Activated naive CD4-positive, alpha-beta T cell (primary cell): ENCODE measurements at places on chromosomes 7 and 10.

DNA sequence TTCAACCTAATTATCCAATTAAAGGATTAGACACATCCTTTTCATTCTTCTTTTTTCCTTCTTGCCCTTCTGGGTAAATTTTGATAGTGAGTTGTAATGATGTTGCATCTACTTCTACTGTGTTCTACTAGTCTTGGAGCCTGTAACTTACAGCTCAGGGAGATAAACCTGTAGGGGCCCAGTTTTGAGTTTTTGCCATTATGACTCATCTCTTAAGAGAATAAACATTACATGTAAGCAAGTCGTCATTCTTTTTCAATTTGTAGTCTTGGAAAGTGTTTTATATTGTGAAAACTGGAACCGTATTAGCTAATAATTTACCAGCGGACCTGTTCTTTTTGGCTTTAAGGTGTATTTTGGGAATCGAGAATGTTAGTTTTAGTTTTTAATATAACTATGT is 89.7 kb upstream of the RPA3 start:
- no peak for DNase-seq

- DNase-seq: no peak
Observed at GRCh38 chr7:100575746-100576383, 2.2 kb upstream of the SAP25 start.

DNA sequence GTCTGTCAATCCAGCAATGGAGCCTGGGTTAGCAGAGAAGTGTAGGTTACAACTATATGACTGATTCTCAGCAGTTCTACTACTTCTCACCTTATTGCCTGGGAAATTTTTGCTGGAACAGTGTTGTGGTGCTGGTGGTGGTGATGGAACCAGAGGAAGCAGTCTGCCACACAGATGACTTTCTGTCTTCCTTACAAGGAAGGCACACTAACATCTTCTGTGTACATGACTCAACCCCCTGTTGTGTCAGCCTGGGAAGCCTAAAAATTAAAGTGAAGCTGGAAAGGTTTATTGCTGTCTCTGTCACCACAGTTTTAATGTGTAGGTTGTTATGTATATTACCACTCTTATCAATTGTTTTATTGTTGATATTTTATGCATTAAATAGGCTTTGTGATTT is 40.3 kb downstream of the ANKRD7 start:
- DNase-seq: no peak

- peak; percentile 28 for DNase-seq
Observed at GRCh38 chr10:7258948-7259523, 151.8 kb downstream of the SFMBT2 start.

DNA sequence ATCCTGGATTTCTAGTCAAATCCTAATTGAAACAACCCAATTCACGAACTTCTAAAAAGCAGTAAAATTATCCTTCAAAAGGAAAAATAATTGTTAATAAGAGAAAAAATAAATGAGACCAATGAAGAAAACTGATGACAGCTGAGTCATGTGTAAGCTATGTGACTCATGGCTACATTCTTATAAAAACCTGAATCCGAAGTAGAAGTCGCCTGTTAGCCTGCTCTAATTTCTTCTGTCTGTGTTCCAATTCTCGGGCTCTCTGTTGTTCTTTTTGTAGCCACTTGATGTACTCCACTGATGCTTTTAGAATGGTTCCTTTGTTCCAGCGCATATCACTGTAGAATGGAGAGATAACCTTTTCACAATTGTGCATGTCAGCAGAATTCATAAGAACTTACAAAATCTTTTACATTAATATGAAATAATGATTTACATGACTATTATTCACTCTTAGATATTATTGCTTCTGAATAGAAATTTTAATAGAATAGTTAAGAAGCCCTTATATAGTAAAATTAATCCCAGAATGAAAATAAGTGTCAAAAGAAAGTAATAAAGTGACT is 88.8 kb downstream of the TFEC start:
- DNase-seq: no peak

GRCh38 chr10:97069576-97070362 is 116.0 kb downstream of the SLIT1 start:
- DNase-seq: no peak

GRCh38 chr10:122487174-122487765 is 25.9 kb downstream of the HTRA1 start:
- DNase-seq: no peak

DNA sequence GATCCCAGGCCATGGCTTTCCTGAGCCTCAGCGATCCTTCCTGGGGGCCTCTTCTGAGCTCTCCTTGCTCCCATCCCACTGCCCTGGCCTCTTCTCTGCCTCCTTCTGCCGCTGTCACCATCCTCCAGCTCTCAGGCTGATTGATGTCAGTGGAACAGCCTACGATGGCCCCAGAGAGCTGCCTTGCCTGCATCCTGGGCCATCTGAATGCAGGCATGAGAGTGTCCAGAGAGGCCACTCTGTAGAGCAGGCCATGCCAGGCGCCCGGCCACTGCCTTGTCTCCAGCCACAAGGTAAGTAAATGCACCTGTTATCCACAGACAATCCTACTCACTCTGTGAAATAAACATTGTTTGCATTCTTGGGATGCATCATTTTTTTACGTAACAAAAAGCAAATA is 171.4 kb upstream of the PPP2R2D start:
- DNase-seq: no peak

DNA sequence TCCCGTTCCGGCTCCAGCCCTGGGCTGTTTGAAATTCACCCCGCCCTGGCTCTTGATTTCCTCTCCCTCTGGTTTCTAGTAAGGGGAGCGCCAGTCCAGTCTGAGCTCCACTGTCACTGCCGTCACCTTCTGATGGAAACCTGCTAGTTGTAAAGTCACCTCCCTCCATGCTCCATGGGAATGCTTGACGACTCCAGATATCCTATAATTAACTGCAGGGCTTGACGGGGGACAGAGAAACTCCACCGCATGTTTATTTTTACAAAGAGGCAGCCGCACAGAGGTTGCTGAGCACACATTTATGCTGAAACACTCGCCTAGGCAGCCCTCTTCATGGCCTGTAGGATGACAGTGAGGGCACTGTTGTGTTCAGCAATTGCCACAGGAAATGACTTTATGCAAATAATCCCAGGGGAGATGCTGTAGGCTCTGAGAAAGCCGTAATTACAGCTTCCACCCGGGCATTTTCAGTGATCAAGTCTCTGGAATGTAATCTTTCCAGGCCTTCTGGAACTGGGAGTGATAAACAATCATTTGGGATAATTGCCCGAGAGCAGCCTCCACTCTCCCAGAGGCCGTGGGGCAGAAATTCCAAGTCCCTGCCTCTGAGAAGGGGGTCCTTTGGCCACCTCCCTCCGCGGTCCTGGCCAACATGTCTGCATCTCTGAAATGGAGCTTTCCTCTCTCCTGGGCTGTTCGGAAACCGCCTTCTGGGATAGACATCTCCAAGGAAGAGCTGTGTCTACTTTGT is 300.5 kb downstream of the KLF6 start:
- DNase-seq: no peak

GRCh38 chr7:108581655-108582491 is 12.2 kb downstream of the DNAJB9 start:
- no peak for DNase-seq

DNA sequence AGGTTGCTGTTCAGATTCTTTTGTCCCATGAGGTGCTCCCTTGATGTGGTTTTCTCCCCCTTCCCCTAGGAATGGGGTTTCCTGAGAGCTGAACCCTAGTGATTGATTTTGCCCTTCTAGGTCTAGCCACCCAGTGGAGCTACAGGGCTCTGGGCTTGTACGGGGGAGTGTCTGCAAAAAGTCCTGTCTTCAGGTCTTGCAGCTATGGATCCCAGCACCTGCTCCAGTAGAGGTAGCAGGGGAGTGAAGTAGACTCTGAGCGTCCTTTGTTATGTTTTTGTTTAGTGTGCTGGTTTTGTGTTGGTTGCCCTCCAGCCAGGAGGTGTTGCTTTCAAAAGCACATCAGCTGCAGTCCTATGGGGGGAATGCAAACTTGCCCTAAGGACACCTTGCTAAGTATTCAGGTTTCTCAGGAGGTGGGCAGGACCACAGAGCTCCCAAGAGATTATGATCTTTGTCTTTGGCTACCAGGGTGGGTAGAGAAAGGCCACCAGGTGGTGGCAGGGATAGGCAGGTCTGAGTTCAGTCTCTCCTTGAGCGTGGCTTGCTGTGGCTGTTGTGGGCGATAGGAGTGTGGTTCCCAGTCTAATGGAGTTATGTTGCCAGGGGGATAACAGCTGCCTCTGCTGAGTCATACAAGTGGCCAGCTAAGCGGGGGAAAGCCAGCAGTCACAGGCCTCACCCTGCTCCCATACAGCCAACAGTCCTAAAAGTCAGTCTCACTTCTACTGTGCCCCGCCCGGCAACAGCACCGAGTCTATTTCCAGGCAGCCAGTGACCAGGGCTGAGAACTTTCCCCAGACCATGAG is 92.4 kb upstream of the JCAD start:
- no peak for DNase-seq

- DNase-seq: no peak
Observed at GRCh38 chr10:74151879-74152722, 1.1 kb downstream of the ADK start.

DNA sequence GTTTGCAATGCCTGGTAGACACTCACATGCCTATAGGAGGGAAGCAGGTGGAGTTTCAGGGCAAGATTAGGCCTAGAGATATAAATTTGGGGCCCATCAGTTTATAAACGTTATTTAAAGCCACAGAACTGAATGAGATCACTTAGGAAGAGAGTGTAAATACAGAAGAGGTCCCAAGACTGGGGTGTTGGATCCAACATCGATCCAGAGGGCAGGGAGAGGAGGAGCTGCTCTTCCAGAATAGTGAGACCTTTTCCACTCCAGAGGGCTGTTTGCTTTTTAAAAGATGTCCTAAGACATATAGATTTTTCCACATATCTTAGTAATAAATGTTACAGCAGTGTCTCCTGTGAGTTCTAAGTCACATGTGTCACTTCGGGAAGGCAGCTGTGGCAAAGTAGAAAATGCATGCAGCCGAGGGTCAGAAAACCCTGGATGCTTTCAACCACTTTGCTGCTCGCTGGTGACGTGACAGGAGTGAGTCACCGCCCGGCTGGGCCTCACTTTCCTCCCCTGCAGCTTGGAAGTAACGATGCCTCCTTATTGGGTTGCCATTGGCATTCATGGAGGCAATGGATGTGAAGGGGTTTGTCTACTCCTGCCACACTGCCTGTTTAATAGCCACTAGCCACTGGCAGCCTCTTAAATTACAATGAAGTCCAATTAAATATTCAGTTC is 95.4 kb downstream of the TRIL start:
- no peak for DNase-seq

- DNase-seq: no peak
Observed at GRCh38 chr7:124088590-124088989, 55.7 kb upstream of the TMEM229A start.

GRCh38 chr10:50472914-50473313 is 150.8 kb downstream of the SGMS1 start:
- no peak for DNase-seq

DNA sequence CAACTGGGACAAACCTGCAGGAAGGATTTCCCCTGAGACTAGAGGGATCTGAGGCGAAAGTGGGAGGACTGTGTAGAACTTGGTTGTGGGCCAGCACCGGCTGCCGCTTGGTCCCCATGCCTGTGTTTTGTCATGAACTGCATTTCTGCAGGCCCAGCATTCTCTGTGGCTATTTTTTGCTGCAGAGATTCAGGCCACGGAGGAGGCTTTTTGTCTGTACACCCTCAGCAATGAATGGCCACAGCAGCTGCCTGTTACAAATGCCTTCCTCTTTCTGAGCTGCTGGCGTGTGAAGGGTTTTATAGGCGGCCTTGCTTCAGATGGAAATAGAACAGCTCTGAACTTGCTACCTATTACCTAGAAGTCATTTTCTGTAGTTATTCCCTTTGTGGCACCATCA is 164.4 kb downstream of the SH2D4B start:
- no peak for DNase-seq

GRCh38 chr7:101319401-101319800 is 2.2 kb downstream of the IFT22 start:
- DNase-seq: no peak

DNA sequence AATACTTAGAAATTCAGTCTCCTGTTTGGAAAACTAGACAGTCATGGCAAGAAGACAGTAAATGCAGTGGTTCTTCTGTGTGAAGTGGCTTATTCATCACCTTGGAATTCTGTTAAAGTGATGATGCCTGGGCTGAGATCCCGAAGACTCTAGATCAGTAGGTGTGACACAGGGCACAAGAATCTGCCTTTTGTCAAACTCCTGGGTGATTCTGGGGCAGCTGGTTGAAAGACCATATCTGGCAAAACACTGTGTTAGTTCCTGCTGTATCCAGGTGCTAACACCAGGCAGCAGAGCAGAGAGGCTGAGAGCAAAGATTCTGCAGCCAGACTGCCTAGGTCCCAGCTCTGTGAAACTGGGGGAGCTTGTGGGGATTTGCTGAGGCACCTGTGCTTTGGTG is 26.5 kb downstream of the MRC1 start:
- no peak for DNase-seq

GRCh38 chr7:17016402-17017010 is 134.7 kb upstream of the AGR3 start:
- no peak for DNase-seq

DNA sequence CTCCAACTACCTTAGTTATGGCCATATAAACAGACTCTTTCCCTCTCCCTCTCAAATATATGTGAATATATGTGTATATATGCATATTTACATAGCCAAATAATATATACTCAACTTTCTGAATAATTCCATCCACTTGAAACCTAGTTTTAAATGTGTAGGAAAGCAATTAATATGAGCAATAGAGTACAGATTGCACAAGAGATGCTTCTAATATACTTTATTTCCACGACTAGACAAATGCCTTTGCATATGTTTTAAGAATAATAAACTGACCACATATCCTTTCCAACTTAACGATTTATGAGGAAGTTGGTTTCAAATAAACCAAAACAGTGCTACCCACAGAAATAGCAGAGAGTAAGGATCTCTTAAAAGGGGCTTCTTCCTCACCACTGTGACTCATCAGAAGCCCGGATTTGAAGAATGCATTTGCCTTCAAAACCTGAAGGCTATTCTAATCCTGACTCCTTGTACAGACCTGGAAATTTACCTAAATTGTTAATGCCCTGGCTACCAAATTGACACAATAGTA is 266.3 kb downstream of the AHR start:
- DNase-seq: no peak

- DNase-seq: no peak
Observed at GRCh38 chr10:131869344-131869743, 31.5 kb upstream of the PPP2R2D start.

- no peak for DNase-seq
Observed at GRCh38 chr10:124977648-124978375, 35.9 kb downstream of the ZRANB1 start.

GRCh38 chr10:120436439-120437112 is 20.5 kb upstream of the PLPP4 start:
- DNase-seq: no peak

DNA sequence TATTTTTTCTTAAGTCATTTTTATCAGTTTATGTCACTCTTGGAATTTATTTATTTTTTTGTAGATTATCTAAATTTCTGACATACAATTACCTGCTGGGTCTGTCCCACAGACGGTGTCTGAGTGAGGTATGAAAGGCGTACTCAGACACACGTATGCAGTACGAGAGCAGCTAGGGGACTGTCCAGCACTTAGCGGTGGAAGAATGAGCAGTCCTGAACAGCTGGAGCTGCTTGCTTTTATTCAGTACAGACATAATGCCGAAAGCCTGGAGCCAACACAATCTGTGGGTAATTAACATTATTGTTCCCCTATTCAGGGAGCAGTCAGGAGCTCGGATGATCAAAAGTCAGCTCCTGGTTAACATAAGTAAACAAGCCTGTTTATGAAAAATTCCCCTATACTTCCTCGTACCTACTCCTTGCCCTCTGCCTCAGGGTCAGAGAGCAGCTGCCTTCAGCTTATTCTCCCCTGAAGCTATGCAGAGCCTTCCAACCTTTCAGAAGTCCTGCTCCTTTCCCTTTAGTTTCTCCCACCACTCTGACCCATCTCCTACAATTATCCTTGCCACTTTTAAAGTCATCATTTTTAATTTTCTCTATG is 488.0 kb upstream of the POM121L12 start:
- no peak for DNase-seq
